NCI-H1930 (cell line): ENCODE measurements at places on chromosomes 2 and 18.

DNA sequence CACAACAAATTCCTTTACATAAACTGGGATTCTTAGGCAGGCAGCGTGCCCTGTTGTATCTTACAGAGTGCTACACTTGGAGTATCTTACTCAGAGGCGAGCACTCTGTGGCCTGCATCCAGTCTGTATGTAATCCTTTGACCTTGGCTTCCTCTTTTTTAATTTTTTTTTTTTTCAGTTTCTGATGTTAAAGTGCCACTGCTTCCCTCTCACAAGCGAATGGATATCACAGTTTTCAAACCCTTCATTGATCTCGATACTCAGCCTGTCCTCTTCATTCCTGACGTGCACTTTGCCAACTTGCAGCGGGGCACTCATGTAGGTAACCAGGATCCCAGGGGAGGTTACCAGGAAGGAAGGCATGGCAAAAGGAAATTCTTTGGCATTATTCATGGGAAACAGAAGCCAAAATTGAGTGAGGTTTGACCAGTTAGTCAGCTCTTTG is 40.4 kb downstream of the GRHL1 start:
- no peak for DNase-seq

- DNase-seq, result no peak
These were observed 88.9 kb upstream of the CYP26B1 start for GRCh38 chr2:72236445-72237067.

DNA sequence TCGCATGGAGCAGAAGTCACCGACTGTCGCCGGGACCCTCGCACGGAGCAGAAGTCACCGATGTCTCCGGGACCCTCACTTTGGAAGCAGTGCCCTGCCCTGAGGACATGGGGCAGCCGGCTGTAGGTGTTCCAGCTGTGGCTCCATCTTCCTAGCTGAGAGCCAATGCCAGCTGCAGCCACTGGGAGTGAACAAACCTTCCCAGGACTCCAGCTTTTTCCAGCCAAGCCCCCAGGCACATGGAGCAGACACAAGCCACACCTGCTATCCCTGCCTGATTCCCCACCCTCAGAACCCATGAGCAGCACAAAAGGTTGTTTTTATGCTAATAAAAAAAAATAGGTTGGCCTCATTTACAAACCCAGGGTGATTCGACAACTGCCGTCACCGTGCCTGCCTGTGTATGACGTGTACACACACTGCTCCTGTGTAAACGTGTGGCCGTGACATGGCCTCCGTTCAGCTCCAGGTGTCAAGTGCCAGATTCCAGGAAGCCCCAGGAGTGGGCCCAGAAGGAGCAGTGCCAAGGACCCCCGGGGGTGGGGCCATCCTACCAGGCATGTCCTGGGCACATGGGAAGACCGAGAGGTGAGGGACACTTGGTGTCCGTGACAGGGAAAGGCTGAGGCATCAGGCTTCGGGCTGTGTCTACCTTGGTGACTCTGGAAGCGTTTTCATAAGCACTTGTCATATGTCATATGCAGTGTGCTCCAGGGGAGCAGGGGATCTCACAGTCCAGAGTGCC is 91.5 kb downstream of the EIPR1 start:
- no peak for DNase-seq

DNA sequence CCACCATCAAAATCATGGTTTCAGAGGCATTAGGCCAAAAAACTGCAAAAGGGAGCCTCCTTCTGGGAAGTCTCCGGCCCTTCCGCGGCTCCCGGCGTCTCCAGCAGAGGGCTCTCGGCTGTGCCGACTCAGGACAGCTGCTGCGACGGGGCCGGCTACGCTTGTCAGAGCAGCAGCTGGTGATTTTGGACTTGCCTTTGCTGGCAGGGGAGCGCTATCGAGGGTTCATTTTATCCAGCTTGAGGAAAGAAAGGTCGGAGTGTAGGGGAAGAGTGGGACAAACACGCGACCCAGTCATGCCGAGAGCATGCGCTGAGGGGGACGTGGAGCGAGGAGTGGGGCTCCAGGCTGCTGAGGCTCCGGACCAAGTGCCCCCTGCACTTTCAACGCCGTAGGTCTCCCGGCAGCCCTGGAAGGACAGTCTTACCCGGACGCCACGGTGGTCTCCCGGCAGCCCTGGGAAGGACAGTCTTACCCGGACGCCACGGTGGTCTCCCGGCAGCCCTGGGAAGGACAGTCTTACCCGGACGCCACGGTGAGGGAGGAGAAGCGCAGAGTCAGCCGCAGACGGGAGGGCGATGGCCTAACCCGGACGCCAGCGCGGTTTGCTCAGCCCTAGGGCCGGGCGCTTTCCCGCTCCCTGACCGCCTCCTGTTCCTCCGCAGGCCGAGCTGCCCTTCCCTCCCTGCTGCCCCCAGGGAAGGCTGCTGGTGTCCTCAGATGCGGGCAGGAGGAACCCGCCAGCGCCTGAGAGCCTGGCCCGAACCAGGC is 21.7 kb downstream of the DDX18 start:
- no peak for DNase-seq

DNA sequence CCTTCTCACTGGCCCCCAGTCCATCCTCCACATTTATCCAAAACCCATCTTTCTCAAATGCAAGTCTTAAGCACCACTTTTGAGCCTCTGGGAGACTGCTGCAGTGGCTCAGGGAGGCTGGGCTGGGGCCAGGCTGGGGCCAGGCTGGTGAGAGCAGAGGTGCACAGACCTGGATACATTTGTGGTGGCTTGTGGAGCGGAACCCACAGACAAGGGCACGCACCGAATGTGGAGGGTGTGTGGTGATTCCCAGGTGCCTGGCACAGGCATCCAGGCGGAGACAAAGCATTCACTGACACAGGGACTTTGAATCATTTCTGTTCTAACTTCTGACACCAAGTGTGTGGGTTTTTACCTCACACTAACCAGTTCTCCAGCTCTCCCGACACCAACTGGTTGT is 42.2 kb upstream of the MGAT4A start:
- no peak for DNase-seq

- DNase-seq, result no peak
These were observed 348.1 kb downstream of the CLIP4 start for GRCh38 chr2:29463181-29463900.

GRCh38 chr2:144480285-144480684 is 39.6 kb downstream of the ZEB2 start:
- no peak for DNase-seq

DNA sequence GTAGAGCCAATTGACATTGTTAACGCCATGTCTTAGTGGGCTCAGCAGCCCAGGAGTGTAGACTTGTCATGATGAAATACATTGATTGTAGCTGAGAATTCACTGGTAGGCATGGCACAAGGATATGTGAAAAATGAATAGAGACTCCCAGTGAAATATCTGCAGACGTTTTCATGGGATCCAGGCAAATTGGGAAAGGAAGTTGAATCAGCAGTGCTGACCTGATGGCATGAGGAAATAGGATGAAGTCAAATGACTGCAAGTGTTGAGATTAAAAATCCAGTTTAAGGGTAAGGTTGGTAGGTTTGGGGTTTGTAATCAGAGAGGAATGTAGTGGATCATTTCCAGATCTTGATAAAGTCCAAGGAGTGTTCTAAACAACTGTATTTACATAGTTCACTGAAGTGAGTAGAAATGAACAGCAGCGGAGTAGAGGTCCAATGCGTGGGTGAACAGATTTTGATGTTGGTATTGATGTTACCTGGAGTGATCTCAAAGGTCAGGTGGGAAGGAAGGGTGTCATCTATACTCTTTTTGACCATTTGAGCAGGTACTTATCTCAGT is 24.6 kb downstream of the INSIG2 start:
- no peak for DNase-seq

- DNase-seq, result no peak
These were observed 1.8 kb downstream of the SEC11C start for GRCh38 chr18:59141294-59142068.

GRCh38 chr2:75003276-75003675 is 44.8 kb downstream of the POLE4 start:
- DNase-seq, result no peak

GRCh38 chr18:59549503-59550173 is 147.6 kb downstream of the CCBE1 start:
- DNase-seq, result no peak

DNA sequence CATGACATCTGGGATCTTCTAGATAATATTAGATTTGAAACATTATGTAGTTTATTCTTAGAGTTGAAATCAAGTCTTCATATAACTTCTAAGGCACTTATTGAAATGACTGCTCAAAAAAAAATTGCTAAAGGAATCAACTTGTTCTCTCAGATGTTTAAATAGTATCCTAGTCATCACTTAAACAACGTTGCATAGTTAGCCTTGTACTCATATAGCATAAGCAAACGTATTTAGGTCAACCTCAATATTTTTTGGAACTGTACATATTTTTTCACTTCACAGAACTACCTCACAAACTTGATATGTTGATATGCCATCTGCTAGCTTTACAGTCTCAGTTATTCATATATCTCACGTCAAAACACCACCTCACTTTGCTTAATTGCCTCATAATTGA is 47.1 kb upstream of the CREB1 start:
- DNase-seq, result no peak

DNA sequence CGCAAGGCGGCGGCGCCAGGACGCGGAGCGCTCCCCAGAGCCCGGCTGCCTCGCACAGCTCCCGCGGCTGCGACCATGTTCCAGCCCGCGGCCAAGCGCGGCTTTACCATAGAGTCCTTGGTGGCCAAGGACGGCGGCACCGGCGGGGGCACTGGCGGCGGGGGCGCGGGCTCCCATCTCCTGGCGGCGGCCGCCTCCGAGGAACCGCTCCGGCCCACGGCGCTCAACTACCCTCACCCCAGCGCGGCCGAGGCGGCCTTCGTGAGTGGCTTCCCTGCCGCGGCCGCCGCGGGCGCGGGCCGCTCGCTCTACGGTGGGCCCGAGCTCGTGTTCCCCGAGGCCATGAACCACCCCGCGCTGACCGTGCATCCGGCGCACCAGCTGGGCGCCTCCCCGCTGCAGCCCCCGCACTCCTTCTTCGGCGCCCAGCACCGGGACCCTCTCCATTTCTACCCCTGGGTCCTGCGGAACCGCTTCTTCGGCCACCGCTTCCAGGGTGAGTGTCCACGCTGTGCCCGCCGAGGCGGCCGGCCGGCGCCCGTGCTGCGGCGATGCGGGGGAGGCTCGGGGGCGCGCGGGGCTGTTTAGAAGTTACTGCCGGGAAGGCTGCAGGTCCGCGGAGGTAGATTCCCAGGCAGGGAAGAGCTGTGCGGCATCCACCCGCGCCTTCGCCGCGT is 696 bp downstream of the EMX1 start:
- DNase-seq, result no peak

DNA sequence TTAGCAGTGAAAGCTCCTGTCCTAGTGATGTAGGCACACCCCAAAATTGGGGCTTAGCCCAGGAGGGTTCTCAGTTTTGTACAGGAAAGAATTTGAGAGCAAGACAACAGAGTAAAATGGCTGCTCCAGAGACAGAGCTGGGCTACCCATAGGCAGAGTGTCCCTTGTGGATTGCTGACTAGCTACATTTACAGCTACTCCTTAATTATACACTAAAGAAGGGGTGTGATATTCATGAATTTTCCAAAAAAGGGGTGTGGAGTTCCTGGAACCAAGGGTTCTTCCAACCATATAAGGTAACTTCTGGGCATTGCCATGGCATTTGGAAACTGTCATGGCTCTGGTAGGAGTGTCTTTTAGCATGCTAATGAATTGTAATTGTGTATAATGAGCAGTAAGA is 52.8 kb downstream of the MOGAT1 start:
- no peak for DNase-seq

DNA sequence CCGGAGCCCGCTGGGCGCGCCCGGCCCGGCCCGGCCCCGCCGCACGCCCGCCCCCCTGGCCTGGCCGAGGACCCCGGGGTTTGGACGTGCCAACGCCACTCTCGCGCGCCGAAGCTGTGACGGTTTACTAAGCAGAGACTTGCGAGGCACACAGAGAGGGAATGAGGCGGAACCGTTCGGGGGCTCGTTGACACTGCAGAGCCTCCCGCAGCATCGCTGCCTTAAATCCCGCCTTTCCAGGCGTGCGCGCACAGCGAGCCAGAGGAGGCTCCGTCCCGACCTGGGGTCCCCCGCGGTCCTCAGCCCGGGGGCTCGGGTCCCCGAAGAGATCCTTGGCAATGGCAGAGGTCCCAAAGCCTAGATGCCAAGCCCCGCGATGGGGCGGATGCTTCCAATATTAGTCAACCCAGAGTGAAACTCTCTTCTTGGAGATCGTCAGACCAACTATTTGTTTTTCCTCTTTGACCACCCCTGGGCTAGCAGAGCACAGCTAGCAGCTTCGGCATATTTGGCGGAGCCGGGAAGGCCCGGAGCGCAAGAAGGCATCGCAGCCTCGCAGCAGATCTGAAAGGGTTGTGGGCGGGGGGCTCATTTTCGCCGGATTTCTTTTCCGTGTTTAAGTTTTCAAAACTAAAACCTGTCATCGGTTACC is at the start of gene ZNF385B:
ZNF385B (minus strand) TSS at position 197 of the 652 bp plus-strand sequence.
- DNase-seq, result no peak
